Eye (tissue), 1 donor: ENCODE measurements at places on chromosomes 7 and 10.
A peak's percentile ranks its signal among the peaks of the same experiment; 100 is the strongest.

GRCh38 chr7:92276460-92276864, 30.7 kb downstream of the ANKIB1 start:
- DNase-seq = no peak

DNA sequence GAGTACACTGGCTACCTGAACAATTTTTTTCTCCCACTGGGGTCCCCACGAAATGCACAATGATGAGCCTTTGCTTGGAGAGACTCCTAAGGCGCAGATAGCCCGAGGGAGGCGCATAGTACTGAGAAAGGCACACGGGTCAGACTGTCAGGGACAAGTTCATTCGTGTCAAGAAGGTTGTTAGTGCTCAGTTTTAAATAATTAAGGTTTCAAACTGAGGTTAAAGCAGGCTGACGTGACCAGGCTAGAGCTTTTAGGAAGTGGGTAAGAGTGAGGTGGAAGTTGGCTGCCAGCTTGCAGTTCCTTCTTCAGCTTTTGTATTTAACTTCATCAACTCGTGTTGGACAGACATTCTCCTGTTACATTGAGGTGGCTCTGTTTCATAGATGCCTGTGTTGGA, 31.6 kb downstream of the RBM33 start:
- DNase-seq = no peak

DNA sequence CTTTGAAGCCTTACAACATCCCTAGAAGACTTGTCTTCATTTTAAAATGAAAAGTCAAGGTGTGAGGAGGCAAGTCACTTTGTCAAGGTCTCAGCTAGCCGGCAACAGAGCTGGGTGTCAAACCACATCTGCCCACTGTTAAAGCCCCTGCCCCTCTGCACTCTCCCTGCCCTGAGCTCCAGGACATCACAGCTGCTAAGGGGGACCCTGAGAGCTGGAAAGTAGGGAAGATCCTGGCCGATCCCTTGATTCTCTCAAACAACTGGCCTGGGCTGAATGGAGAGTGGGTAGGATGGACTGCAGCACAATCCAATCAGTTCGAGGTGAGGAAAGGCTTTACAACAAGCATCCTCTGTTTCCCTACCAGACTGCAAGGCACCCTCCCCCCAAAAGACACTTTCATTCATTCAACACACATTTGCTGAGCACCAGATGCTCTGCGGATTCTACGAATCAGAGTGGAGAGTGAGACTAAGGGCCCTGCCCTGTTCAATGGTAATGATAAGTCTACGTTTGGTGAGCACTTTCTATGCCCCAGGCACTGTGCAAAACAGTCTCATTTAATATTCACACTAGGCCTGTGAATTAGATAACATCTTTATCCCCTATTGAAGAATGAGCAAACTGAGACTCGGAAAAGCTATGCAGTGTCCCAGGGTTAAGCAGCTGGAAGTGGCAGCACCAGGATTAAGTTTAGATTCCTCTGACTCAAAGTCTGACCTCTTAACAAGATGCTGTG, 148.1 kb downstream of the HERPUD2 start:
- no peak for DNase-seq

- peak; percentile 68 for DNase-seq
Measured at GRCh38 chr7:155803418-155804376, 8.6 kb downstream of the SHH start.

DNA sequence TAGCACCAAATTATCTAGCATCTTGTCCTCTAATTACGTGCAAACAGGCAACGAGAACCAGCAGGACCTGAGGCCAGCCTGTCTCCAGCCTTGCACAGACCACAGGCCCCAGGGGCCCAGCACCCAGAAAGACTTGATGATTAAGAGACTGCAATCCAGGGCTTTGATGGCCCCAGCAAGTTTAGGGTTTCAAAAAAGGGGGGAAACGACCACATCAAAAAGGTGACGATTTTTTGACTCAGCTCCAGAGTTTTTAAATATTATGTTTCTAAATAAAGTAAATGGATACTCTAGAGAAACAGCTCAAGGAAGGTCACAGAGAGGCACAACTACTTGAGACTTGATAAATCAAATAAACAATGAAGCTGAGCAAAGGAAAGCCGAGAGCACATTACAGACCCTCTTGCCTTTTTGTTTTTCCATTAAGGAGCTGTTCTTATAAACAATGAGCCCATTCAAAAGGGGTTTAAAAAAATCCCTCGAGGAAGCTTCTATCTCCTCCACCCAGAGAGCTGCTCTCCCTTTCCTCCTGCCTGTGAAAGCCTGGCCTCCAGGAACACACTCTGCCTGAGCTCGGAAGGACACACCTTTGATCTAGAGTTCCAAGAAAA, 44.1 kb downstream of the GLI3 start:
- DNase-seq = no peak

GRCh38 chr7:100176096-100177044, 811 bp downstream of the GPC2 start:
- DNase-seq = no peak

- no peak for DNase-seq
Measured at GRCh38 chr7:79823246-79823951, 311.2 kb upstream of the GNAI1 start.

- no peak for DNase-seq
Measured at GRCh38 chr10:28947171-28947570, 269.9 kb downstream of the BAMBI start.

- peak; percentile 66 for DNase-seq
Measured at GRCh38 chr7:21318916-21319270, 109.0 kb upstream of the SP4 start.

DNA sequence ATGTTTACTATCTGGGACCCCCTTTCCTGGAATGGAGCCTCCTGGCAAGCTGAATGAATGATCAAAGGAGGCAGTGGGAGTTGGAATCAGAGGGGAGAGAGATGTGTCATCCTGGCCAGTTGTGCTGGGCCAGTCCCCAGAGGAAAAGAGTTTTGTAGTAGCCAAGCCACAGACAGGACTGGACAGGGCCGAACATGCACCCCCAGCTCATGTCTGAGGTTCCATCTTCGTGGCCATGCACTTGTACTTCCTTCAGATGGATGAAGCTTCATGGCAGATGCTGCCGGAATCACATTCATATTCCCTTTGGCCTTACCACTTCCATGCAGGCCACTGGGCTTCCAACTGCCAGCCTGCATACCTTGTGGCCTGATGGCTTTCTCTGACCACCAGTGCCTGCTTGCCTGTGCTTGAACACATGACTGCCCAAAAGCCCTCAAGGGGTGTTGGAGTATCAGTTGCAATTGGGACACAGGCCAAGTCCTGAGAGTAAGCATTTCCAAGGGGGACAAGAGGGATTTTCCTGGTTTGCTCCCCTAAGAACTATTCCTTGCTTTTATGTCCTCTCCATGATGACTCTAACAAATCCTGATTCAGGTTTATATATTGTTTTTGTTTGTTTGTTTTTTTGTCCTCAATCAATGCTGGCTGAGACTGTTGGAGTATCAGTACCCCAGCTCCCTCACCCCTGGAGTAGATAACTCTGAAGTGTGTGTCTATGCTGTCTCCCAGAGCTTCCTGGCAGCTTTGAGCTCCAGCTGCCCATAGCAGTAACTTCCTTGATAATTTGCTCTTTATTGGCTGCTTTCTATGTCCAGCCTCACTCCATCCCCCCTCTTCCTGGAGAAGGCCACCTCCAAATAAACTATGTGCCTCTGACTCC, 63.6 kb downstream of the TMEM130 start:
- DNase-seq = no peak

DNA sequence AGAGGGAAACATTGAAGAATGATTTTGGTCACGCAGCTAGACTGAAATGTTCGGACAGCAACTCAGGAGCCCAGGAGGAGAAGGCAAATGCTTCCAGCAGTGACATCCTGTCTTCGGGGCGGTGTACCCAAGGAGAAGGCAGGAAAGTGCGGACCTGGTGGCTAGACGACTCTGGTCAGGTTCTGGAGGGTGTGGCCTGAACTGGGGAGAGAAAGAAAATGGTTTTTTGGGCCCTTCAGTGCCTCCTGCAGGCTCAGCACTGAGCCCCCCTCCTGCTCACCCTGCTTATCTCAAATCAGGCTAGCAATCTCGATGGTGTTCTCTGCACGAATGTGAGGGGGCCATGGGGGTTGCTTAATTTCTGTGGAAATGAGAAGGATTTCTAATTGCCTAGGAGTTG, 26.7 kb upstream of the TARP start:
- DNase-seq = no peak

- no peak for DNase-seq
Measured at GRCh38 chr10:131692176-131692575, 208.6 kb upstream of the PPP2R2D start.

DNA sequence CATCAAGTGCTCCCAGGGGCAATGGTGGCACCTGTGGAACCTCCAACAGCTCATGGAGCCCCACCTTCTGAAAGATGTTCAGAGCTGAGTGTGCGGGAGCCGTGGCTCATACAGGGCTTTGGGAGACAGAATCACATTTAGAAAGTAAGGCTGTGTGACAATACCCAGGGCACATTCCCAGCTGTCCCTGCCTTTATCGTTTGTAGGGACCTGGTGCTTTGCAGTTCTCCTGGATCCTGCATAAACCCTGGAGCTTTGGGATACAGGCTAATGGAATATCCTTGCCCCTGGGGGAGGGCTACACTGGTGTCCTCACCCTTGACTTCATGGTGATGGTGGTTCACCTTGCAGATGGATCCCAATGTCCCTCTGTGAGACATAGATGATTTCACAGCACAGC, 134.8 kb upstream of the LAMB4 start:
- no peak for DNase-seq

DNA sequence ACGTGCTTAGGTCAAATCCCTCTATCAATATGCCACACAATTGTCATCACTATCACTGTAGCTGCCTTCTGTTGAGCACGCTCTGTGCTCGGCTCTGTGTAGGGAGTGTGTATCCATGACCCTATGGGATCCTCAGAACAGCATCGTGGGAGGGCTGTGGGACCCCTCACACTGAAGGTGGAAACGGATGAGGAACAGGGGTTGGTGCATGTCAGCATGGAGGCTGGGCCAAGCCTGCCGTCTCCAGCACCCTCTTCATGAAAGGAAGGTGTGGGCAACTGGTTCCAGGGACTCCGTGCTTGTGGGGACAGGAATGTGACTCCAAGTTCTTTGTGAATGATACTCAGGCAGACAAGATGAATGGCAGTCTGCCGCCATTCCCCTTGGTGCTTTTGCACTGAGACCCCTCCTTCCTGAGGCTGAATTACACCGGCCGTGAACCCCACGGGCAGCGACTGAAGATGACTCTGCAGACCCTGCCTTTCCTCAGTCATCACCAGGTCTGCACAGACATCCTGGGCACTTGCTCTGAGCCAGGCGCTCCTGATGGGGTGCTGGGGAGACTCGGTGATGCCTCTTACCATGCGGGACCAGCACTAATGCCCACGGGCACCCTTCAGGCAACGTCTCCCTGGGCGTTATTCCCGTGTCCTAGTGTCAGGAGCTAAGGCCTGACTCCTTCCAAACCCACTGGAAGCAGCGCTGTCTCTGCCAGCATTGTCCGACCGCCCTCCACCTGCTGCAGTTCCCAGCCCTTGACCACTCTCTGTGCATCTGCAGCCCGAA, 495.2 kb downstream of the TCERG1L start:
- DNase-seq = no peak

GRCh38 chr10:21238044-21238443, 287.4 kb downstream of the SKIDA1 start:
- no peak for DNase-seq

GRCh38 chr7:67344481-67345193, 348.0 kb downstream of the TYW1 start:
- DNase-seq = no peak

GRCh38 chr10:73875139-73875475, 752 bp upstream of the CAMK2G start:
- no peak for DNase-seq

GRCh38 chr7:16524332-16524731, 2.3 kb upstream of the LRRC72 start:
- peak; percentile 31 for DNase-seq
